ENCODE measurements at places on chromosomes 7 and 10.

GRCh38 chr10:6037422-6037821 is 24.7 kb downstream of the IL2RA start:
- DNase-seq: no peak

- DNase-seq: no peak
Measured at GRCh38 chr7:15782656-15783055, 96.2 kb upstream of the MEOX2 start.

GRCh38 chr7:140525743-140526142 is 46.4 kb upstream of the MKRN1 start:
- no peak for DNase-seq

GRCh38 chr10:120505866-120506265 is 48.8 kb downstream of the PLPP4 start:
- no peak for DNase-seq

- DNase-seq: no peak
Measured at GRCh38 chr10:68156373-68157185, 47.3 kb downstream of the MYPN start.

DNA sequence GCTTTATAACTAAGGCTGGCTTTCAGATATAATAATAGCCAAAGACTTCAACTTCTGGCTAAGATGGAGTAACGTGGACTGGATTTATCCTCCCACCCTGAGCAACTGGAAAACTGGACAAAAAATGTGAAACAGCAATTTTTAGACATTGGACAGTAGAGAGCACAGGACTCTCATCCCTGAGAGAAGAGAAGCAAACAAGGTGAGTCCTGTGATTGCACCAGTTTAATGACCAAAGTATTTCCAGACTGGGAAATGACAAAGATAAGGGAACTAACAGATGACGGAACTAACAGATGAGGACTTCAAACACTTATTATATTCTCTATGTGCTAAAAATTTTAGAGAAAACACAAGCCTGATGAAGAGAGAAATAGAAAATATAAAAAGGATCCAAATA is 175.7 kb upstream of the SLC25A13 start:
- DNase-seq: no peak

DNA sequence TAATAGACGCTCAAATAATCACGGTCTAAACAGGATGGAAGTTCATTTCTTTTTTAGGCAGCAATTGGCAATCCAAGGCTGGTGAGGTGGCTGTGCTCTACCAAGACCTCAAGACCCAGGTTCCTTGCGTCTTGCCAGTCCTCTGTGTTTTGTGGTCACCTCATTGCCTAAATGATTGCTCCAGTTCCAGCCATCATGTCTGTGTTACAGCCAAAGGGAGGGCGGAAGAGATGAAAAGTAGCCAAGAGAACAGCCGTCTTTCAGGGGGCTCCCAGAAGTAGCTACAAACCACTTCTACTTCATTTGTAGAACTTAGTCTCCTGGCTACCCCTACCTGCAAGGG is 19.2 kb upstream of the C10orf67 start:
- DNase-seq: no peak

- no peak for DNase-seq
Measured at GRCh38 chr10:47285381-47286115, 14.4 kb upstream of the GDF10 start.

DNA sequence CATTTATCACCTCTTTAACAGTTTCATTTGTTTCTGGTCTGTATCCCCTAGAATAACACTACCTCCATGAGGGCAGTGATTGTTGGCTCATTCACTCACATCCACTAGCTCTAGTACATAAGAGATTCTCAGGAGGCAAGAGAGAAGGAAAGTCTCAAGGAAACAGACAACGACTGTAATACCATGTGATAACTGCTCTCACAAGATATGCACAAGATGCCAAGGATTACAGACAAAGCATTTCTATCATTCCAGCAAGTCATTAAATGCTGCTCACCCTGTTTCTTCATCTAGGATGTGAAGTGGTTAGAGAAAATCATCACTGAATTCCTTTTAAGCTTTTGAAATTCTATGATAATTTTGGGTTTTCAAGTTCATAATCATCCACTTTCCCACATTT is 115.3 kb downstream of the HIBADH start:
- DNase-seq: no peak

DNA sequence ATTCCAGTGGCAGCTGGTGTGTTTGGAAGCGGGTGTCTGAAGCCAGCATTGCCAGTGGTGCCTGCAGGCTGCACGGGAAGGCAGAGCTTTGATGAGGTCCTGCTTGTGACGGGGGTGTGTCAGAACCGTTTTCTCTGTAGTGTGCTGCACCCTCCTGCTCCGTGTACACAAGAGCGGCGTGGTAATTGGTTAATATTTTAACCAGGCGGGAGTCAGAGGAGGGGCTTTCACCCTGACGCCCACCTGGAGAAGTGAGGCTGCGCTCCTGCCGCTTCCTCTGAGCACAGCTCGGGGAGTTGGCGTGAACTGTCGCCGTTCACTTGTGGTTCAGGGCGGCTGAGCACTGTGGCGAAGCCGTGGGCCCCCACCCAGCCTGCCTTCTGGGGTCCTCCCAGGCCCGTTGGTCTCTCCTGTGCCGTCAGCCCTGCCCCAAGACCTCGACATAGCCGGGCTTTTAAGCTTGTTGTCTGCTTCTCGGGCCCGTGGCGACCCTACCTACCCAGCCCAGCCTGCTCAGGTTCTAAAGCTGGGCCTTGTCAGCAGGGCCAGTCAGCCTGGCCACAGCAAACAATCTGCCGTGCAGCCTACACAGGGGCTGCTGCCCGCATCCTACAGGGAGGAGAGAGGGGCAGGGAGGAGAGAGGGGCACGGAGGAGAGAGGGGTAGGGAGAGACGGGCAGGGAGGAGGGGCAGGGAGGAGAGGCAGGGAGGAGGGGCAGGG is 11.6 kb downstream of the NKX6-2 start:
- DNase-seq: no peak

GRCh38 chr10:119505131-119505551 is 37.4 kb downstream of the RGS10 start:
- no peak for DNase-seq

- no peak for DNase-seq
Measured at GRCh38 chr10:131533846-131534526, 222.5 kb upstream of the TCERG1L start.

DNA sequence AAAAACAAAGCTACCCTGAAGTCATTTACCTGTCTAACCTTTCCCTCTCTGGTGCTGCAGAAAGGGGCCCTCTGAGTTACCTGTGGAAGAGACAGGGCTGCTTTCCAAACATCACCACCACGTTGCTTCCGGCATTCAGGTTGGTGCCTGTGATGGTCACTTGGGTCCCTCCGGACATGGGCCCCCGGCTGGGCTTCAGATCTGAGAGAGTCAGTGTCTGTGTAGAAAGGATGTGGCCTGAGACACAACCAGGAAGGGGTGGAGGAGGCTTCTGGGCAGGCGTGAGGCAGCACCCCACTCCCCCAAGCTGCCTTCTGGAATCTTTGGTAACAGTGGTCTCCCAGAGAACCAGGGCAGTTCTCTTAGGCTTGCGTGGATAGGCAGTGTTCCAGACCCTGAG is 388.9 kb downstream of the PLXNA4 start:
- no peak for DNase-seq

- DNase-seq: no peak
Measured at GRCh38 chr10:34727595-34728033, 87.5 kb downstream of the PARD3 start.

- no peak for DNase-seq
Measured at GRCh38 chr7:38054199-38054598, 123.8 kb upstream of the STARD3NL start.

DNA sequence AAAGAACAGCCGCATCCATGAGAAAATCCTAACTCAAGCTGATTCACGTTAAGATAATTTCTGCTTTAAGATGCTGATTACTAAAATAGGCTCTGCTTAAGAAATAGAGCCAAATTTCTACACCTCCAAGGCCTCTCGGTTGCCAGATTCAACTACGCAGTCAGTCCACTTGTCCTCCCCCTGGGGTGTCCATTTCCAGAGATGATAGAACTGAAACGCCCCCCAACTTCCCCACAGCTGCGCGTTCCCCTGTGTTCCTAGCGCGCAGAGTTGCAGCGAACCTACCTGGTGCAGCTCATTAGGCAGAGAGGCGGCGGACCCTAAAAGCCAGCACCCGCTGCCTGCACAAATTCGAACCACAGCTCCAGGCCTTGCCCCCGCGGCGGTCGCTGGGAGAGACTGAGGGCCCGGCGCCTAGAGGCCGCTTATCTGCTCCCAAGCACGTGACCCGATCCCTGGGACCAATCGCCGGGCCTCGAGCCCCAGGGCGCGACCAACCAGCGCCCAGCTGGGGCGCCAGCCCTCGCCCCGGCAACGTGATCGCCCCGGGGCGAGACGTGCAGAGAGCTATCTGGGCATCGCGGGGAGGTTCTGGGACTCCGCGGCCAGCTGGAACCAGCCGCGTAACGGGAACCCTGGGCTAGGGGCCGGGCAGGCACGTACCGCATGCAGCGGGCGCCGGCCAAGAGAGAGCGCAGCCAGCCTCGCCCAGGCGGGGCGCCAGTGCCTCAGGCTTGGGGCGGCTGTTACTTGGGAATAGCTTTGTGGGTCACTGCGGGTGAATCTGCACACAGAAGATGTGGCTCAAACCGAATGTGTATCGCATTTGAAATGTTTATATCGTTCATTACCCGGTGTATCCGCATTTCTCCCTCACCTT is at the start of gene PPP1R3C:
Gene PPP1R3C (minus strand): TSS at position 401 of the 880 bp plus-strand sequence. CDS start 102 bp downstream, at position 299.
- peak; percentile 55 for DNase-seq

DNA sequence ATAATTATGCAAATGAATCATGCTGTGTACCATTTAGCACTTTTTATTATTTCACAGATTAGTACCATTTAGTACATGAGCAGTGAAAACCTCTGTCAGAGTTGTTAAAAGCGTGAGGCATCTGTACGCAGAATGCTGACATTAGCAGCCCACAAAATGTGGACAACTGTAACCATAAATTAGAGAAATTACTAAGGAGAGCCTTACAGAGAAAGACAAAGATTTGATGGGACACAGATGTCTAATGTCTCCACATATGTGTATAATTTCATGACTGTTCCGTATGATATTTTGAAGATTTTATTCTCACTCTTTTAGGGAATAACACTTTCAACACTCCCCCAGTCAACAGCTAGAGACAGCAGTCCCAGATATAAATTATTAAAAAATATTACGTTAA is 414.0 kb upstream of the ANKRD30A start:
- no peak for DNase-seq

GRCh38 chr7:1543826-1544177 is 12.2 kb downstream of the TMEM184A start:
- DNase-seq: no peak

GRCh38 chr10:88216976-88217375 is 353.6 kb downstream of the PTEN start:
- DNase-seq: peak; percentile 18

- DNase-seq: no peak
Measured at GRCh38 chr7:30347226-30348082, 63.1 kb downstream of the ZNRF2 start.

- DNase-seq: no peak
Measured at GRCh38 chr10:89494068-89494467, 41.3 kb downstream of the SLC16A12 start.

GRCh38 chr10:112653215-112653614 is 206.2 kb downstream of the VTI1A start:
- no peak for DNase-seq

DNA sequence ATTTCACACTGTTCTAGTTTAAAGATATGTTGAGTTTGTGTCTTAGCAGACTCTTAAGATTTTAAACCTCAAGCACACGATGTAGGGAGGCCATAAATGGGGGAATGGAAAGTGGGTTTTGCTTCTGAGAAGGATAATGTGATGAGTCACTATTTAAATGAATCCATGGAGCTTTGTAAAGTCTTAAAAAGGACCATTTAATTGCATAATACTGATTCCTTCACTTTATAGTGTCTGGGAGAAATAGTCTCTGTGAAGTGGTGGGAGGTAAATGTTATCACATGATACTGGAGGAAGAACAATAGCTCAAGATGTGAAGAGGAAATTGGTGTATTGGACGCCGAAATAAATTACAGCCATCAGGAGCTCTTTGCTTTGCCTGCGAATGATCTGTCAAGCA is 84.0 kb upstream of the MYO3A start:
- DNase-seq: no peak

- no peak for DNase-seq
Measured at GRCh38 chr7:103833401-103833800, 156.1 kb downstream of the RELN start.

GRCh38 chr7:69457595-69458504 is 140.4 kb upstream of the AUTS2 start:
- no peak for DNase-seq

- no peak for DNase-seq
Measured at GRCh38 chr7:97187067-97187466, 69.6 kb downstream of the SDHAF3 start.

DNA sequence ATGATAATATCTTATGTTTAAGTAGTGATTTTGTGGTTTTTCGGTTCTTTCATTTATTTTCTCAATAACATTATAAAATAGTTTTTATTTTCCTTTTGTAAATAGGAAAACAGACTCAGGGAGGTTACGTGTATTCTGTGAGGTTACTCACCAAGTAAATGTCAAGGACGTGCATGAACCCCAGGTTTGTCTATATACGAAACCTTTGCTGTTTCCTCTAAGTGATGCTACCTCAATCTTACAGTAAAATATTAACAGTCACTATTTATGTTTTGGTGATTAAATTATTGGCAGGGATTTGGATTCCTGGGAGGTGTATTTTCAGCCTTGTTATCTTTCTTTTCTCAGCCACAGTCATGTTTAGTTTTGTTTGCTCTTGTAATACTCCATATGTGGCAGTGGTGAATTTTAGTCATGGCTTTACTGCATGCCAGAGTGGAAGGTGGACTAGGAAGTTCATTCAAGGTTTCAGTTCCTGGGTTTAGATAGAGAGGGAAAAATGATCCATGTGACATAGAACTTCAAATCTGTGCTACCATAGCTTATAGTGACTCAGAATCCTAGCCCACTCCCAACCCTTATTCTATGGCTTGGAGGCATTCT is 139.9 kb downstream of the ARL4A start:
- DNase-seq: no peak

- no peak for DNase-seq
Measured at GRCh38 chr10:106043863-106044262, 1120.6 kb downstream of the SORCS1 start.

GRCh38 chr10:101961591-101962498 is 94.1 kb downstream of the ARMH3 start:
- no peak for DNase-seq

- DNase-seq: no peak
Measured at GRCh38 chr7:130791746-130792145, 57.7 kb upstream of the KLF14 start.

DNA sequence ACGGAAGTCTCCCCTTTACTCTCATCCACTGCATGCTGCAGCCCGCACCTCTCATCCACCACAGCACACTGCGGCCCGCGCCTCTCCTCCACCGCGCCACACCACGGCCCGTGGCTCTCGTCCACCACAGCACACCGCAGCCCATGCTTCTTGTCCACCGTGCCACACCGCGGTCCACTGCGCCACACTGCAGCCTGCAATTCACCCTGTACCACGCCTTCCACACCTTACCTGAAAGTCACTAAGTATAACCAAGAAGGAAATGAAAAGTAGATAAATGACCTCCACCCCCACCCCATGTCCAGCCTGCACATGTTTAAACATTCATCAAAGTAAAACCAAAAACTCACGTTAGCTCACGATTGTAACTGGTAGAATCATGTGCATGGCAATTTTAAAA is 176.1 kb downstream of the DIP2C start:
- DNase-seq: no peak

Measured in NCI-H524 treated with DMSO at 0.1 percent for 48 hours (cell line).